ENCODE measurements at places on chromosomes 12 and 14.

- no peak for DNase-seq
Observed at GRCh38 chr12:124883263-124884130, 19.8 kb upstream of the SCARB1 start.

DNA sequence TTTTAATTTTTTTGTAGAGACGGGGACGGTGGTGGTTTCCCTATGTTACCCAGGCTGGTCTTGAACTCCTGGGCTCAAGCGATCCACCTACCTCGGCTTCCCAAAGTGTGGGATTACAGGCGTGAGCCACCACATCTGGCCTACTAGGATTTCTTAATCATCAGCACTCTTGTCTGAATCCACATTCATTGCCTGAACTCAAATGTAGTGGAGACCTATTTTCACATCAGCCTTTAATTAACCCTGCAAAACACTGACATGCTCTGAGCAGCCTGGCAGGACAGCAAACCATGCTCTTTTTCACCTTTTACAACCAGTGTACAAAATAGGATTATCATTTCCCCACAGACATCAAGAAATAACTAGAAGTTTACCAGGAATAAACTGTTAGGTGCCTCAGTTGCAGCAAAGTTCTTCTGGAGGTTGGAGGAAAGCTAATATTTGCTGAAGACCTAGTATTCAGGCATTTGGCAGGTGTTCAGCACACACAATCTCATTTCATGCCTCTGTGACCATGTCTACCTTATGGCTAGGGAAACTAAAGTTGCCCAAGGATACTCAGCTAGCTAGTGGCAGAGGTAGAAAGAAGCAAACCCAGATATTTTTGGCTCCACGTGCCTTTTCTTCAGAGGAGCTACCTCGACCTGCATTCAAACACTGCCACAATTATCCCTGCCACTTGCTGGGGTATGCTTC lies 37.7 kb downstream of the CFL2 start:
- no peak for DNase-seq

DNA sequence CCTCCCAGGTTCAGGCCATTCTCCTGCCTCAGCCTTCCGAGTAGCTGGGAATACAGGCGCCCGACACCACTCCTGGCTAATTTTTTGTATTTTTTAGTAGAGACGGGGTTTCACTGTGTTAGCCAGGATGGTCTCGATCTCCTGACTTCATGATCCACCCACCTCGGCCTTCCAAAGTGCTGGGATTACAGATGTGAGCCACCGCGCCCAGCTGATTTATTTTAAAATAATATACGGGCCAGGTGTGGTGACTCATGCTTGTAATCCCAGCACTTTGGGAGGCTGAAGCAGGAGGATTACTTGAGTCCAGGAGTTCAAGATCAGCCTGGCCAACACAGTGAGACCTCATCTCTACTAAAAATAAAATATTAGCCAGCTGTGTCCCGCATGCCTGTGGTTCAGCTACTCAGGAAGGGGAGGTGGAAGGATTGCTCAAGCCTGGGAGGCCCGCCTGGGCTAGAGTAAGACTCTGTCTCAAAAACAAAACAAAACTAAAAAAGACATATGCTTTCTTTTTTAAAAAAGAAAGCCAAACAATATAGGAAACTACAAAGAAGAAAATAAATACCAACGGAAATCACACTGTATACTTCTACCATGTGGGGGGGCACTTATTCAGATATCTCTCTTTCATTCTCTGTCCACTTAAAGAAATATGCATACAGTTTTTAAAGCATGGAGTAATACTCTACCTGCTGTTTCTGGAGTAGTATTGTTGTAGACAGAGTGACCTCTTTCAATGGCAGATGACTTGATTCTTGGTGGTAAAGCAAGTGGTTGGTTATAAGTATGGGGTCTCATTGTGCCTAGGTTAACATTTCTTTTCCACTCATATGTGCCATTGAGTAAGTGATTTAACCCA lies 930 bp upstream of the MIA2 start:
- DNase-seq: no peak

DNA sequence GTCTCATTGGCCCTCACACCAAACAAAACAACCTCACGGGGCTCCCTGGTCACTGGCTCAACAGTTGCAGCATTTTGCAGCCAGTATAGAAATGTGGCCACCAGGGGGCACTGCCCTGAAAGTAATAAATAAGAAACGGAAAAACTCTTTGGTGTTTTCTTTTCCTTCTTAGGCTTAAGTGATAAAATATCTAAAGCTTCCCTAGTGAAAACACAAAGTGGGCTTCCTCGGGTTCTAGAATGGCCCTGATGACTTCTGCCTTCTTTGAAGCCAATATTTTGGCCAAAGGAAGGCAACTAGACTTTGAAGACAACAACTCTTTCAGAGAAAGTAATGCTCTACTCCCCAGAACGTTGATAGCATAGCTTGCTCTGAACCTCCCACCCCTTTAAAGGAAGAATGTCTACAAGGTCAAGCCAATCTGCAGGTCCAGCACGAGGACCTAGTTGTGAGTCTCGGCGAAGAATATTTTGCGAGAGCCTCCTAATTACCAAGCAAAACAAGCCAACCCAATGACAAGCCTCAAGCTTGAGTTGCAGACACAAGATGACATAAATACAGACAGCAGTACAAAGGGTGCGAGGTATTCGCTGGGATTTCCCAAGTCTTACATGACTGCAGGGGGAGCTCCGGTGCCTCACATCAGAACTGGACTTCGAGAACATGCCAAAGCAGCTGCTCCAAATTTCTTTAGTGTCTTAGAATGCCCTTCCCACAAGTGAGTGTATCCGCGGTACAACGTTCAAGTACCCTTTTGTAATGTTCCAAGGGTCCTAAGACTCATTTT lies 2.6 kb downstream of the ITPK1 start:
- DNase-seq: peak; percentile 63

DNA sequence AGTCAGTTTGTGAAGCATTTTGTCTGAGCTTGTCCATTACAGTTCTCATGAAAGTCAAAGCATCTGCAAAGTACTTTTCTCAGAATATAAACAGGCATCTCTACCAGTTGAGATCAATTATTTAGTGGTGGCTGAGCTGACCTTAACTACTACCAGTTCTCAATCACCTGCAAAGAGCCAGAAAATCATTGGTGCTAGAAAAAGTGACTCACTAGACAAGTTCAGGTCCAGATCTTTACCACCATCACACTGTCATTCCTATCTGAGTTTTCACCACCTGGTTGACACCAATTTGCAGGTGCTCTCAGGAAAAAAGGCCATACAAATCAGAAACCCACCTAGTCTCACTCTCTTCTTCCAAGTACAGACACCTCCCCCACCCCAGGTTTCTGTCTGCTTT lies 33.3 kb downstream of the ITPR2 start:
- DNase-seq: no peak

- no peak for DNase-seq
Observed at GRCh38 chr14:92502541-92503286, 10.9 kb upstream of the RIN3 start.

GRCh38 chr14:72666610-72667009 lies 227.3 kb downstream of the DPF3 start:
- DNase-seq: no peak

GRCh38 chr12:59446116-59446515 lies 149.7 kb upstream of the SLC16A7 start:
- no peak for DNase-seq

DNA sequence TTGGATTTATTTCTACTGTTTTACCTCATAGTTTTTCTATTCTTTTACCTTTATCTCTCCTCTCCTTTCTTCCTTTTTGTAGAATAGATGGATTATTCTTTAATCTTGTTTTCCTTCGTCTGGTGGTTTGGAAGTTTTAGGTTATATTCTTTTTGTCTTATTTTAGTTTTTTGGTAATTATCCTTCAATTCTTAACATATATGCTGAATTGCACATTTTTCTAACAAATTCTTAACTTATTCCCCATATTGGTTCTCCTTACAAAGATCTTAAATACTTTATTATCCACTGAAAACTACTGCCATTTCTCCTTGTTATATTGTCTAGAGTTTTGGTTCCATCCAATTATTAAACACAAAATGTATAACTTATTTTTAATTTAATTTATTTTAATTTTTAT lies 42.3 kb downstream of the CATSPERB start:
- no peak for DNase-seq

DNA sequence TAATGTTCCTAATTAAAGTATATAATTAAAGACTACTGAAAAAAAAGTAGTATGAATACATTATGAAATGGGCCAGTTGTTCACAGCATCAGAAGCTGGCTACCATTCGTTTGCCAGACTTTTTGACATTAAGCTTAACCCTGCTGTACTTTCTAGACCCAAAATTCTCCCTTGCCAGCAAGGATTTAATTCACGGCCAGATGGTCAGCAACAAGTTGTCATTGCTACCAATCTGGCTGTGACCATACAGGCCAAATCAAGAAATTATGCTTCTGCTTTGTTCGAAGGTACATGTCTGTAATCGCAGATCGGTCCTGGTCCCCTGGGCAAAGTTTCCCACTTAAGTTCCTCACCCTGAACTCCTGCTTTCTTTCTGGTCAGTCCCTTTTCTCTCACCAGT lies 217.7 kb upstream of the ATXN7L3B start:
- DNase-seq: no peak

DNA sequence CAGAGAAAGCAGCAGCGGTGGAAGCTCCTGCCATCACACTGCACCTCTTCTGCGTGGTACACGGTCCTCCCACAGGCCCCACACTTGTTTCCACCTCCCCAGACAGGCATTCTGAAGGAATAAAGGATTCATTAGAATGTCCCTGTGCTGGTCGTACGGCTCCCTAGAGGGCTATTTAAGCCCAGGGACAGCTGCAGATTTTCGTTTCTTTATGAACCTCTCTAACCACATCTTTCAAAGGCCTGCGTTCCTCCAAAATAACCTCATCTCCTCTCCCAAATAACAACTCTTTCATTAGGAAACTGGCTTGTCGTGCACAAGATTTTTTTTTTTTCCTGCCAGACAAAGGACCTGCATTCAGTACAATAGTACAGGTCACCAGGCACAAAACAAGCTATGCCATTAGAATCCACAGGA lies 12.7 kb downstream of the CSRP2 start:
- no peak for DNase-seq

- DNase-seq: no peak
Observed at GRCh38 chr12:122866950-122867607, 28.8 kb downstream of the VPS37B start.

DNA sequence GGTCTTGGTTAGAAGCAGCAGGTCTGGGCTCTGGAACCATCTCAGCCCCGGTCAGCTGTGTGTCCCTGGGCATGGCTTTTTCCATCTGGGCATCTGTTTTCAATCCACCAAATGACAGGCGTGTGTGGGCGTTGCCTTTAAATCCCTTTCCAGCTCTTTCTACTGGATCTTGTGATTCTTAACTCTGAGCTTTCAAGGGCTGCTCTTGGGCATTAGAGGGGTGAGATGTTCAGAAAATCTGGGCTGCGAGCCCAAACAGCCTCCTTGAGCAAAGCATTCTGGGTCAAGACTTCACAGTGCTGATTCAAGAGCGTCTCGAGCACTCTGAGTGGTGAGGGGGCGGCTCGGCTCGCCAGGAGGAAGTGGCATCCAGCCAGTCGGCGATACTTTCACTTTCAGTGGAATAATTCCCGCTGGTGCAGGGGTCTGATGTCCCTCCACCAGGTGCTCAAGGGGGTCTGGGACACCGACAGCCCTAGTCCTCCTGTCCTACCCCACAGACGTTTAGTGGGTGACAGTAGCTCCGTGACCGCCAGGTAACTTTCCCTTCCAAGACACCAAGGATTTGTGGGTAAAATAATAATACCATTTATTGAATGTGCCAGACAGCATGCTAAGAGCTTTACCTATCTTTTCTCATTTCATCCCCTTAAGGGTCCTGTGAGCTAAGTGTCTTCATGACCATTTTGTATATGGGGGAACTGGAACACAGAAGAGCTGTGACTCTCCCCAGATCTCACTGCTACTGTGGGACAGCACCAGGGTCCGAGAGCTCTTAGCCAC lies 114.0 kb downstream of the PLXNC1 start:
- DNase-seq: peak; percentile 62

GRCh38 chr12:102379346-102380162 lies 100.8 kb downstream of the IGF1 start:
- DNase-seq: no peak

GRCh38 chr14:52044791-52045522 lies 23.9 kb downstream of the NID2 start:
- no peak for DNase-seq

DNA sequence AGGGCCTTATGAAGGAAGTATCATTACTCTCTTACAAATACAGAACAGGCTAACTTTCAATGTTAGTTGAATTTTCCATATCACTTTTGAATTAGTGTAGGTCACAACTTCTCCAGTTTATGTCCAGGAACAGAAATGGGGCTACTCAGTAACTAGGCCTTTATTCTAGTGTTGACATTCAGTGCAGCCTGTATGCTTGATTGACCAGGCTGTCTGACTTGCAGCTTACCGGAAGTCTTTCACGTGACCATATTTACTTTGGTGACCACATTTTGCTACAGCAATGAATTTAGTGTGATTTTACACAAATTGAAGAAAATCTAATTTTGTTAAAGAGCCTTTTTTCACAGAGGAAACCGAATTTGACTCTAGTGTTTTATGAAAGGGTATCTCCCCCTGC lies 12.4 kb downstream of the MTERF2 start:
- no peak for DNase-seq

DNA sequence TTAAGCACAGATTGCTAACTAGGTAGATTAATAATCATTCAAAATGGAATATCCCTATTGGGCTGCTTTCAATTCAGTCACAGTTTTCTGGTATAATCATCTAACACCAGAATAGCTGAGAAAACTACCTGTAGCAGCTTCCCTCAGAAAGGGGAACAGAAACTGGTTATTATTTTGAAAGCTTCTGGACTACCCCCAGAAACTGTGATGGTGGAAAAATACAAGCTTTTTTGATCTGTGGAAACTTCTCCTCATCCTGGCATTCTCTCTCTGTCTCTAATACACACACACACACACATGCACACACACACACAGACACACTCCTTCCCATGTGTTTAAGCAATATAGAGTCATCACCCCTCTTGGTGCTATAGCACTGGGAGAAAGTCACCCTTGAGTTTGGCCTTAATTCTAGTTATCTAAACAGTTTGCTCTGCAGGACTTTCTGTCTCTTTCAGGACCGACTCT lies 251.5 kb upstream of the LMO3 start:
- no peak for DNase-seq

GRCh38 chr14:23640524-23641141 lies 4.5 kb downstream of the DHRS2 start:
- no peak for DNase-seq

DNA sequence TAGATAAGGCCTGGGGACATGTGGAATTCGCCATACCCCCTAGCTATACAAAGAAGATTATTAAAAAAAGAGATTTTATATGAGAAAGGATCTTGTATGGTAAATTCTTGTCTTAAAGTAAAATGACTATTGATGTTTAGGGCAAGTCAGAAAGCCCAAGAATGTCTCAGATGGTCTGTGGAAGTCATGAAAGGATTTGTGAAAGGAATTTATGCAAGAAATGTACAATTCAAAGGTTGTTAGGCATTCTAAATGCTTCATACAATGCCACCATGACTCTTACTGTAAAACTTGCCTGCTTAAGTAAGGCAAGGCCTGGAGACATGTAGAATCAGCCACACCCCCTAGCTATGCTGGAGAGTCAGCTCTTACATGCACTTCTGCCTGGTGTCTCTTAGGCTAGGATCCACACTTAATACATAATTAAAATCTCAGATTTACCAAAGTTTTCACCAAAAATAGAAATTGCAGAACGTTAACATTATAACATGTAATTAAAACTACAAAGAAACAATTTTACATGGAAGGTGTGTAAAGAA lies 8.9 kb upstream of the ETNK1 start:
- no peak for DNase-seq
